ENCODE measurements at places on chromosomes 2 and 18. TPM values are rescaled to one million over a fixed set of nuclear protein-coding genes. Genes with fewer than 3 reads are reported as not detected.

DNA sequence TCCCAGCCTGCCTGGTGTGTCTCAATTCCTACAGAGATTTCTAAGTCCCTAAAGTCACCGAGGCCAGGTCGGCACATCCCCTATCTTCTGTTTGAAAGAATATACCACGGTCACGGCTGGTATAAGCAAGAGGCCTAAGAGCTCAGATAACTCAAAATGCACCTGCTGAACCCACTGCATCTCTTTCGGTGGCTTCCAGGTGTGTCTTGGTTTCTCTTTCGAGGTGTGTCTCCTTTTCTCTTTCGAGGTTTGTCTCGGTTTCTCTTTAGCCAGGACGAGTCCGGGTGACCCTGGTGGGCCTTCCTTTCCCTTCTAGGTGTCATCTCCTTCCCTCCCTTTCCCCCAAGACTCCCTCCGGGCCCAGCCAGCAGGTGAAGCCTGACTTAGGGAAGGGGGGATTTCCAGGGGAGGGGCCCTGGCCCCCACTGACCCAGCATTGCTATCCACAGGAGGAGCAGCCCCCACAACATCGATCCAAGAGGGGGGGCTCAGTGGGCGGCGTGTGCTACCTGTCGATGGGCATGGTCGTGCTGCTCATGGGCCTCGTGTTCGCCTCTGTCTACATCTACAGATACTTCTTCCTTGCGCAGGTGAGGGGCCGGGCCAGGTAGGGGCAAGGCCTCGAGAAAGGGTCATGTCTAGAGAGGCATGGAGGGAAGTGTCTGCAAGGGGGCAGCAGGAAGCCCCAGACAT is 8.4 kb downstream of the ITM2C start:
- no peak overlapping the region for H3K27ac ChIP-seq

GRCh38 chr2:152251211-152251610 is 75.6 kb upstream of the STAM2 start:
- no peaks in the 10 kb centered on the region for H3K4me1 ChIP-seq
- H3K27me3 ChIP-seq = no peaks in the 10 kb centered on the region
- no peak for DNase-seq
- H3K36me3 ChIP-seq = no peaks in the 10 kb centered on the region

GRCh38 chr2:56348392-56349210 is 164.8 kb downstream of the CCDC85A start:
- H3K36me3 ChIP-seq = no peaks in the 10 kb centered on the region
- no peaks in the 10 kb centered on the region for H3K27me3 ChIP-seq
- no peak overlapping the region for H3K27ac ChIP-seq
- no peaks in the 10 kb centered on the region for H3K4me1 ChIP-seq

C2orf15 gene
- total RNA-seq = 3.4 TPM

IL1R1 gene
- total RNA-seq = 224 TPM

GCG gene
- total RNA-seq = not detected

GALM gene
- total RNA-seq = 12.8 TPM

TDRD15 gene
- total RNA-seq = not detected

- H3K4me1 ChIP-seq = peaks cover 4% of the 10 kb centered on the region
- DNase-seq = no peak
- H3K27me3 ChIP-seq = no peaks in the 10 kb centered on the region
- H3K36me3 ChIP-seq = peaks cover 90% of the 10 kb centered on the region
- no peak overlapping the region for H3K4me3 ChIP-seq
Observed at GRCh38 chr2:54642677-54643430, 80.6 kb upstream of the EML6 start.

- no peak overlapping the region for H3K4me3 ChIP-seq
- H3K27ac ChIP-seq = no peak overlapping the region
- no peak for DNase-seq
- no peaks in the 10 kb centered on the region for H3K27me3 ChIP-seq
- no peaks in the 10 kb centered on the region for H3K36me3 ChIP-seq
Observed at GRCh38 chr2:53217250-53217649, 550.4 kb upstream of the CHAC2 start.

PLCL1 gene
- 3.4 TPM for total RNA-seq

- peak; percentile 3 for DNase-seq
- no peaks in the 10 kb centered on the region for H3K36me3 ChIP-seq
- H3K4me3 ChIP-seq = no peak overlapping the region
- H3K4me1 ChIP-seq = no peaks in the 10 kb centered on the region
- no peak overlapping the region for H3K27ac ChIP-seq
Observed at GRCh38 chr2:137115081-137115794, 349.9 kb downstream of the THSD7B start.

- H3K4me1 ChIP-seq = no peaks in the 10 kb centered on the region
- H3K36me3 ChIP-seq = no peaks in the 10 kb centered on the region
- H3K27ac ChIP-seq = no peak overlapping the region
- H3K4me3 ChIP-seq = no peak overlapping the region
- no peaks in the 10 kb centered on the region for H3K27me3 ChIP-seq
Observed at GRCh38 chr18:64270121-64270520, 121.2 kb upstream of the LINC00305 start.

DNA sequence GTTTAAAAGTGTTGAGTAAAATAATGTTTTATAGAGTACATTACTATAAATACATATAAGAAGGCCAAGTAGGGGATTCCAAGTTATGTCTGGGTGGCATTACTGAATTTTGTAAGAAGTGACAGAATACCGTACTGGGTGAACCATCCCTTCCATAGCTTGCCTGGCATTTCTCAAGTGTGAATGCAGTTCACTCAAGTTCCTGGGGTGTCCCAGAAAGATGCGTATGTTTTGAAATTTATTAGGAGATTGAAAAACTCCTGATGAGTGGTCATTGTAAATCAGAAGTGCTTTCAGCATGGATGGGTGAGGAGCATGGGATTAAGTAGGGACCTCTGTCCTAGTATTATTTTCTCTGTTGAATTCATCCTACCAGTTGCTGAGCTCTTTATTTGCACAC is 103.2 kb downstream of the VAPA start:
- H3K4me1 ChIP-seq = peaks cover 15% of the 10 kb centered on the region
- no peak for DNase-seq
- peak overlapping the region; percentile 42 for H3K27ac ChIP-seq
- no peaks in the 10 kb centered on the region for H3K27me3 ChIP-seq
- H3K4me3 ChIP-seq = no peak overlapping the region

DNA sequence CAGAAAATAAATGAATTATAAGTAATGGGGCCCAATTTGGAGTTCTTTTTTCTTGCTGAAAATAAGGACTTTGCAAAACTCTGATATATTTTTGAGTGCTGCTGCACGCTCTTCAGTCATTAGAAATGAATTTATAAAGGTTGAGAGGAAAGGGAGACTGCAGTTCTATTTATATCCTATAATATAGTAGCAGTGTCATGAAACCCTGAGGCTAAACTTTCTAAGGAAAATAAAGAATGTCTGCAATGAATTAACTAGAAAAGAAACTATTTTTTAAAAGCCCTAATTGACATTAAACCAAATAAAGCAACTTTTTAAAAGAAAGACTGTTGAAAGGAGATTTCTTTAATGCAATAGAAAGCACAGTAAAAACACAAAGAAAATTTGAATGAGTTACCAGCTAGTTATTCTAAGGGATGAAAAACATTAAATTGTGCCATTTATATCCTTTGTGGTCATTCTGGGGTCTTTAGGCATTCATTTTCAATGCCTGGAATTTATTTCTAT is 1072.8 kb upstream of the TMEFF2 start:
- H3K36me3 ChIP-seq = no peaks in the 10 kb centered on the region
- no peak overlapping the region for H3K4me3 ChIP-seq
- no peak overlapping the region for H3K27ac ChIP-seq
- H3K4me1 ChIP-seq = no peaks in the 10 kb centered on the region

- no peaks in the 10 kb centered on the region for H3K36me3 ChIP-seq
- peaks cover 4% of the 10 kb centered on the region for H3K27me3 ChIP-seq
- H3K27ac ChIP-seq = no peak overlapping the region
- no peak overlapping the region for H3K4me3 ChIP-seq
- H3K4me1 ChIP-seq = no peaks in the 10 kb centered on the region
Observed at GRCh38 chr2:238907717-238908173, 59.9 kb downstream of the TWIST2 start.

- H3K36me3 ChIP-seq = no peaks in the 10 kb centered on the region
- DNase-seq = no peak
- H3K4me3 ChIP-seq = no peak overlapping the region
- H3K27me3 ChIP-seq = no peaks in the 10 kb centered on the region
Observed at GRCh38 chr2:175373729-175374128, 192.2 kb upstream of the ATP5MC3 start.

DNA sequence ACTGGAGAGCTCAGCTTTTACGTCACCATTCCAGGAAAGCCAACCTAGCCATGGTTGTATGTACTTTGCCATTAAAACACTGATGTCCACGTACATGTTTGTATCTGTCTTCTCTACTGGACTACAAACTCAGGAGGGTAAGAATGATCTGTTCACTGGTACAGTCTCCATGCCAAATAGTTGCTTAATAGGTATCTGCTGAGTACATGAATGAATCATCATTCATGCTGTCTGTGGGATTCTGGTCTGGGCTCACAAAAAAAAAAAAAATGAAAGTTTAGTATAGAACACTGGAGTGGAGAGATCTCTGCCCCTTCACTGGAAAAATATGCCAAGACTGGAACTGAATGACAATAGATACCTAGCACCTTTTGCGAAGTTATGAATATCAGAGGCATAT is 102.6 kb upstream of the ITGA4 start:
- H3K4me1 ChIP-seq = no peaks in the 10 kb centered on the region
- no peak overlapping the region for H3K27ac ChIP-seq
- H3K4me3 ChIP-seq = no peak overlapping the region
- DNase-seq = no peak

DNA sequence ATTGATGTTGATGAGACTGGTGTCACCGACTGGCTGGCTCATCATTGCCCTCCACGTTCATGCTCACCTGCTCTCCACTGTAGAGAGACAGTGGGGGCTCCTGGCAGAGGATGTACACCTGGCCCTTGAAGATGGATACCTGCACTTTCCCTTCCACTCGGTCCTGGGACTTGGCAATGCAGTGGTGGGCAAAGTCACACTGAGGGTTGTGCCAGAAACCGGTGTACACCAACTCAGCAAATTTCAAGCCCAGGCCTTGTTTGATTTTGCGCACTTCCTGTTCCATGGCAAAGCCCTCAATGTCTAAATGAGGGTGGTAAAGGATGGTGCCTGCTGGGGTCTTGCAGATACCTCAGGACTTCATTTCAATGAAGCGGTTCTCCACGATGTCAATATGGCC is 32.5 kb downstream of the GEMIN6 start:
- H3K4me3 ChIP-seq = no peak overlapping the region
- H3K36me3 ChIP-seq = peaks cover 59% of the 10 kb centered on the region
- no peak overlapping the region for H3K27ac ChIP-seq
- H3K4me1 ChIP-seq = no peaks in the 10 kb centered on the region
- no peaks in the 10 kb centered on the region for H3K27me3 ChIP-seq
- DNase-seq = no peak

DNA sequence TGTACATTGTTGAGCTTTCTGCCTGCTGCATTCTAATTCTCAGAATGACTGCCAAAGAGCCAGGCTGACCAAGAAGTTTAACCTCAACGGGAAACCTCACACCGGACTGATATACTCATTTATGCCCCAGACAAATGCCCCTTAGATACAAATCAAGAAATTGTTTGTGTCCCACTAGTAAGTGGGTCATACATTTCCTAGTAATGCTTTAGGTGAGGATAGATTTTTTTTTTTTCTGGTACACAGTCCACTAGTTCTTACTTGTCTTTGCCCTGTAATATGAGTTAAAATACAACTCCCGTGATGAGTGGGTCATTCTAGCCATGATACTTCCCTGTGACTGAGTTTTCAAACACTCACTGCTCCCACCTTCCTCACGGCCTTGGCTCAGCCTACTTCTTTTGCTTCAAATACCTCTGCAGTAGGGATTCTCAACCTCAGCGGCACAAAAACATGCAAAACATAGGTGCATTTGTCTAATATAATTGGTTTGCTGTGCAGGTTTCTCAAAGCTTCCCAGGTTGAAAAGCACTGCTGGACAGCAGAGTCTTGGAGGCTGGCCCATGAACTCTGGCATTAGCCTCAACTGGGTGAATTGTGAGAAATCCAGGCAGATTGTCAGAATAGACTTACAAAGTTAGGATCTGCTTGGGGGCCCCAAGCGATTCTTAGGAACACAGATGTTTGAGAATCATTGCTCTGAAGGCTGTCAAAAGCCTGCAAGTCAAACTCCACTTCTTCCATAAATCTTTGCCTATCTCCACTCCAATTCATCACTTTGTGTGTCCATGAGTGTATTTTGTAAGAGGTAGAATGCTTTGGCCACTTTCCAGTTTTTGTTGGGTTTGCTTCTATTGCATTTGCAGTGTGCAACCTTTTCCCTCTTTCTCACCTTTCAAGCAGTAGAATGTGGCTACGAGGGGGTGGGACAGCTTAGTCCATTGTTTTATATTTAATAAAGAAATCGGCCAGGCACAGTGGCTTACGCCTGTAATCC is 35.5 kb downstream of the TGIF1 start:
- no peaks in the 10 kb centered on the region for H3K36me3 ChIP-seq
- H3K4me3 ChIP-seq = no peak overlapping the region
- no peak overlapping the region for H3K27ac ChIP-seq
- no peaks in the 10 kb centered on the region for H3K4me1 ChIP-seq
- no peak for DNase-seq

DNA sequence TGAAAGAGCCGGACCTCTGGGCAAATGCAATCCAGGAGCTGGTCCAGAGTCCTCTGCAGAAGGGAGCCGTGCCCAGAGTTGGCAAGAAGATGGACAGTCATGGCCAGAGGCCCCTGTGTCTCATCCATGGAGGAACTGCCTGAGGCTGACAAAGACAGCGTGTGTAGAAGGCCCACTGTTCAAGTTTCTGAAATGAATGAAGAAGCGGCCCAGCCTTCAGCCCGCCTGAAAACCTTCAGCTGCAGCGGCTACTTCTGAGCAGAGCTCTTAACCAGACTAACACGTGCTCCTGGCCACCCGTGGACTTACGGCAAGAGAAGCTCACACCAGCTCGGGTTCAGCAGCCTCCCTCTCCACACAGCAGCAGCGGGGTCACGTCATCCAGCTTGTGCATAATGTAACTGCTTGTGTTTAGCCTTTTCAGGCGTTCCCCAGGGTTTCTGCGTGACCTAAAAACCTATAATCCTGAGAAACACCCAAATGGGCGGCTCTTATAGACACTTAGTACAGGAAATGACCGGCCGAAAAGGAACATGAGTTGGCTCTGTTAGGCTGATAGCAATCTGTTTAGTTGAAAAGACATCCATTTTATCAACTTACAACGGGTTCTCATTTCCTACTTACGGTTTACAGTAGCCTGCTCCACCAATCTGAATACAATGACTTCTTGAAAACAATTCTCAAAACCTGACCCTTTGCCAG is at the start of gene FAM124B:
FAM124B (minus strand) TSS at position 467 of the 702 bp plus-strand sequence; CDS start at position 128, 339 bp downstream.
- no peaks in the 10 kb centered on the region for H3K36me3 ChIP-seq
- no peaks in the 10 kb centered on the region for H3K4me1 ChIP-seq
- peak within 1 kb of the TSS; percentile 30 for H3K4me3 ChIP-seq
- H3K27me3 ChIP-seq = no peaks in the 10 kb centered on the region
- H3K27ac ChIP-seq = peak within 1 kb of the TSS; percentile 47
- DNase-seq = peak; percentile 72
